Esophagus squamous epithelium (tissue), 5 donors: ENCODE measurements at places on chromosomes 6 and 20. TPM values are rescaled to one million over a fixed set of nuclear protein-coding genes. Genes with fewer than 3 reads are reported as not detected.

GRCh38 chr6:39207416-39208222 lies 21.7 kb downstream of the KCNK5 start:
- no peaks in the 10 kb centered on the region for H3K27me3 ChIP-seq
- H3K27ac ChIP-seq, result no peak overlapping the region
- peaks cover 84% of the 10 kb centered on the region for H3K4me1 ChIP-seq

The MTFR2 gene
- total RNA-seq, result 4.7 TPM

GRCh38 chr6:33945931-33946330 lies 142.1 kb upstream of the MLN start:
- H3K4me1 ChIP-seq, result no peaks in the 10 kb centered on the region
- no peak for DNase-seq
- no peaks in the 10 kb centered on the region for H3K27me3 ChIP-seq
- no peak overlapping the region for H3K4me3 ChIP-seq
- no peak overlapping the region for H3K27ac ChIP-seq

DNA sequence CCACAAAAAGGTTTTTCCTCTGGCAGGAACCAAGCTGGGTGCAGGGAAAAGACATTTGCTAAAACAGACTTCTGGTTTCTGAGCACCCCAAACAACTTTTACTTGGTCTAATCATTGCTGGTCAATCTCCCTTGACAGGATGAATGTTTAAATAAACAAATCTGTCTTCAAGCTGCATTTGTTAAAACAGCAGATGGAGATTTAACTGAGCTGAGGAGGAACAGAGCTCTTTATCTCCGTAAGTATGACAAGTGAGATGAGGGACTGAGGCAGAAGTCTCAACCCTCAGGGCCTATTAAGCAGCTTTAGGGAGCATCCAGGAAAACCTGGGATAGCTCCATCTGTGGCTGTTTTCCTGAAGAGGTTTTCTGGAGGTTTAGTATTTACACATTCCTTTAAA lies 40.6 kb downstream of the NINL start:
- H3K36me3 ChIP-seq, result no peaks in the 10 kb centered on the region
- peaks cover 21% of the 10 kb centered on the region for H3K4me1 ChIP-seq
- no peak for DNase-seq

DNA sequence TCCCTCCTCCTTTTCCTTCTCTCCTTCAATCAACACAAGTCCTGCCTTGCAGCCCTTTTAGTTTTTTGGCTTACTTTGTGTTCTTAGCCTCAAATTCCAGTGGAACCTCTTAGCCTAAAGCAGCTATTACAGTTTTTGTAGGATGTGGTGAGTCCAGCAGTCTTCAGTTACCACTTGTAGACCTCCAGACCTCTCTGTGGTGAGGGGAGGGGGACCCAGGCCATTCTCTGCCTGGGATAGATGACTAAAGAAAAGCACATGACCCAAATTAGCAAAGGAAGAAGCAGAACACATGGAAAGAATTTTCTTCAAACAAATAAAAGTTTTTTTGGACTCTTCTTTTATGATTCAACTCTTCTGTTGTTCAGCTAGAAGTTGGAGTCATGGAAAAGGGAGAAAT lies 246.5 kb downstream of the HAO1 start:
- no peaks in the 10 kb centered on the region for H3K27me3 ChIP-seq
- no peak overlapping the region for H3K27ac ChIP-seq
- no peak for DNase-seq
- no peaks in the 10 kb centered on the region for H3K36me3 ChIP-seq
- no peak overlapping the region for H3K4me3 ChIP-seq

DNA sequence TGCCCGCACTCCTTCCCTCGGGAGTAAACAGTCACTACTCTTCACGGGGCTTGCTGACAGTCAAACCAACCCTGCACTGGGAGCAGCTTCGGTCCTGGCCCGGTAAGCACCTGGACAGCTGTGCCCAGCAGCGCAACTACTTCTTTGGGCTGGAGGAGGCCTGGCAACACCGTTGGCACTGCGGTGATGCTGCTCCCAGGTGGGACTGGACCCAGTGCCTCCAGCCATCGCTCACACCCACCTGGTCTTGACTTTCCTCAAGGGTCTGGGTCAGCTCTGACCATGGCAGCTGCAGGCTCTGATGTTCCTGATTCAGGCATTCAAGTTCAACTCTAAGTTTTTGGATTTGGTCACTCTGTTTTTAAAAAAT lies 53.8 kb downstream of the GINS1 start:
- H3K4me1 ChIP-seq, result no peaks in the 10 kb centered on the region

GRCh38 chr6:63214816-63215215 lies 3.5 kb downstream of the FKBP1C start:
- no peak overlapping the region for H3K4me3 ChIP-seq
- H3K27ac ChIP-seq, result no peak overlapping the region
- no peaks in the 10 kb centered on the region for H3K4me1 ChIP-seq
- no peaks in the 10 kb centered on the region for H3K36me3 ChIP-seq
- DNase-seq, result no peak
- no peaks in the 10 kb centered on the region for H3K27me3 ChIP-seq

DNA sequence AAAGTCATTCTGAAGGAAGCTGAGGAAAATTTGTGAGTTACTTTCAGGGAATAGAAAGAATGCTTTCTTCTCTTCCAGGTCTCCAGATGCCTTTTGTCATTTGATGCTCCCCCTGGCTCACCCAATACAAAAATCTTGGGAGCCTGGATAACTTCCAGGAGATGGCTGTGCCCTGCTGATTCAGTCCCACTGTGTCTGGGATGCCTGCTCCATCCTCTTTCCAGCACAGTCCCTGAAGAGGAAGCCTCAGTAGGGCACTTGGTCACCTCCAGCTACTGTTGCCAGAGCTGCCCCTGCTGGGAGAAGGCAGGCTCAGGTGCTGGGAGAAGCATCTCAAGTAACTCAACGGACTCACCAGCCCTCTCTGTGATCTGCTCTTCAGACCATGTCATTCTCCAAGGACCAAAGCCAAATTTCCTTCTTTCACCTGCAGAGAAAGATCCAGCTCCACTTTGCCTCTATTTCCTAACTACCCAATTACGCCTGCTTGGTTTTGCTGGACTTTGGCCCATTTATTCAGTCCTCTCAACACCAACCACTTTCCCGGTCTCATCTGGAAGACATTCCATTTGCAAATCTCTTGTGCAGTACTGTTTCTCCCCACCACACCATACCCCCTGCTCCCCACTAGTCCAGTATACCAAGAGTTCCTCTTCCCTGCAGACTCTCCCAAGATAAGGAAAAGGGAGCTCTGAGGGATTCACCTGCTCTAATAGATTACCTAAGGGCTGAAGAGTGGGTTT lies 53.3 kb downstream of the SLC23A2 start:
- H3K27me3 ChIP-seq, result no peaks in the 10 kb centered on the region
- H3K27ac ChIP-seq, result no peak overlapping the region
- peaks cover 8% of the 10 kb centered on the region for H3K36me3 ChIP-seq
- H3K4me3 ChIP-seq, result no peak overlapping the region
- no peak for DNase-seq

The XKR7 gene
- total RNA-seq, result not detected

The CLPSL2 gene
- total RNA-seq, result not detected

DNA sequence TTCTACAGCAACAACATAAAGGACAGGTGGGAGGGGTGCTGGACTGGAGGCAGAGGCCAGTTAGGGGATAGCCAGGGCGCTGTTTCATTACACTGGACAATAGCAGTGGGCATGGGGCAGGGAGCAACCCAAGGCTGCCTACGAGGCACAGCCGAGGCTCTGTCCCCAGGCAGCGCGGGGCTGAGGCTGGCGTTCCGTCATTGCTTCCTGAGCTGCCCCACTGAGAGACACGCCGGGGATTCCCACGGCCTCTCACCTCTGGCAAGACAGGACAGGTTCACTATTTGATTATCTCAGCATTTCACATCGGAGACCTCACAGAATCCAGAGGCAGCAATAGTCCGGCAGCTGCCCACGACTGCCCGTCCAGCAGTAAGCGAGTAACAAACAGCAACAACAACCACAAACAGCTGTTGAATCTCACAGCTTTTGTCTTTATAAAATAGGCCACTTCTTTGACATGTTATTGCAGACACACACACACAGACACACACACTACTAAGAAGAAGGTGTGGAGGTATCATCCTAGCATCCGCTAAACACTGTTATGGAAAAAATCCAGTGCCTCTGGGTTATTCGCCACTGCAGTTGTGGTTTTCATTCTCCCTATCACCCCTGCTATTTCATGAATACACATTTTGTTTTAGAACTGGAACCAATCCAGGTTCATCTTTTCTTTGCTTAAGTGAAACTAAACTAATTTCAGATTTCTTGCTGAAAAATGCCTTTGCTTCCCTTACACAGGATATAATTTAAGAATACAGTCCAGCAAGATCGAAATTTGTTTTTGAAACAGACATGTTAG lies 19.5 kb downstream of the KIF25 start:
- H3K36me3 ChIP-seq, result no peaks in the 10 kb centered on the region
- DNase-seq, result no peak
- no peak overlapping the region for H3K27ac ChIP-seq
- H3K27me3 ChIP-seq, result no peaks in the 10 kb centered on the region
- no peak overlapping the region for H3K4me3 ChIP-seq
- peaks cover 16% of the 10 kb centered on the region for H3K4me1 ChIP-seq

GRCh38 chr6:16651871-16652270 lies 109.4 kb downstream of the ATXN1 start:
- H3K27ac ChIP-seq, result peak overlapping the region; percentile 72
- no peaks in the 10 kb centered on the region for H3K36me3 ChIP-seq
- no peaks in the 10 kb centered on the region for H3K27me3 ChIP-seq

GRCh38 chr20:64025826-64026412 lies 10.1 kb upstream of the C20orf204 start:
- peaks cover 100% of the 10 kb centered on the region for H3K36me3 ChIP-seq
- no peaks in the 10 kb centered on the region for H3K27me3 ChIP-seq
- DNase-seq, result no peak
- no peak overlapping the region for H3K27ac ChIP-seq
- H3K4me1 ChIP-seq, result no peaks in the 10 kb centered on the region

DNA sequence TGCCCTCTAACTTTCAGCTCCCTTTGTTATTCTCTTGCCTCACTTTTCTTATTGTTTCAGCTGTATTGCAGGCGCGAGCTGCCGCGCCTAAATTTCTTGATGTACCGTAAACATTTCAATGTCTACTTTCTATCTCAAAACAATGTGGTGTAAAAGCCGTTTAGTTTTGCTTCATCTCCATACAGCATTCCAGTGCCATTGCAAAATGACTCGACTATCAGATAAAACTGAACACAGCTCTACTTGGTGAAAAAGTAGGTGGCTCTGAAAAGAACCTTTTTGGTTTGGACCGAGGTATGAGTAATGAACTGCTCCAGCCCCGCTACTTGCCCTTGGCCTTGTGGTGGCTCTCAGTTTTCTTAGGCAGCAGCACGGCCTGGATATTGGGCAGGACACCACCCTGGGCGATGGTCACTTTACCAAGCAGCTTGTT lies 74.6 kb downstream of the OR2B2 start:
- DNase-seq, result no peak
- peaks cover 42% of the 10 kb centered on the region for H3K4me1 ChIP-seq
- no peaks in the 10 kb centered on the region for H3K36me3 ChIP-seq
- peak overlapping the region; percentile 83 for H3K4me3 ChIP-seq
- H3K27ac ChIP-seq, result peak overlapping the region; percentile 96

The CD2AP gene
- total RNA-seq, result 29.0 TPM
